ENCODE measurements at places on chromosomes 5 and 9.

GRCh38 chr9:78397045-78397444, 100.1 kb downstream of the PSAT1 start:
- DNase-seq = no peak

DNA sequence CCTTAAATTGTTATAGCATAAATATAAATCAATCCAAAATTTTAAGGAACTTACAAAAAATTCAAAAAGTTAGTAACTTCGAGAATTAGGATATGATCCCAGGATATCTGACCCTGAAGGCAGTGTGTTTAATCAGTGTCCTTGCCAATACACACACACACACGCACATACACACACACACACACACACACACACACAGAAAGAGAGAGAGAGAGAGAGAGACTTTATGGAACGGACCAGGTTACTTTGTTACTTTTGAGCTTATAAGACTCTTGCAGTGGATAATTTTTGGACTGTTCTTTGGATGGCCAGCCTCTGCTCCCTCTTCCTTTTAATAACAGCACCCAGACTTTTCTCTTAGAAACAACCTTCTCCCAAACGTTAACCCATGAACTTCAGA, 322.9 kb downstream of the NFIB start:
- no peak for DNase-seq

- no peak for DNase-seq
These were observed 204.4 kb upstream of the TRIM32 start for GRCh38 chr9:116482740-116483139.

GRCh38 chr5:53323943-53324642, 156.3 kb upstream of the FST start:
- no peak for DNase-seq

- DNase-seq = no peak
These were observed 14.6 kb downstream of the HK3 start for GRCh38 chr5:176884571-176884890.

DNA sequence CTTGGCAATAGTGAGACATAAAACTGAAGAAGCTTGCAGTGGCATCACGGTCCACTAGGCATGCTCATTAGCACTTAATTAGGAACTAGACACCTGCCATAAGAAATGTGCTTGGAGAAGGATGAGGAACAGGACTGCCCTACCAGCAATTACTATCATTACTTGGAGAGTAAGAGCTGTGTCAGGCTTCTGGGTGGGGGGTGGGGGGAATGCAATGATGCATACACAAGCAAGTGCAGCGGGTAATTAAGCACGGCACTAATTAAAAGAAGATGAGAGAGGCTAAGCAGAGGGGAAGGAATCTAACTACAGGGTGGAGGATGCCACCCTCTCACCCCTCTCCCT, 53.1 kb downstream of the TLE1 start:
- DNase-seq = no peak

GRCh38 chr9:138070815-138071214, 193.2 kb downstream of the CACNA1B start:
- no peak for DNase-seq

DNA sequence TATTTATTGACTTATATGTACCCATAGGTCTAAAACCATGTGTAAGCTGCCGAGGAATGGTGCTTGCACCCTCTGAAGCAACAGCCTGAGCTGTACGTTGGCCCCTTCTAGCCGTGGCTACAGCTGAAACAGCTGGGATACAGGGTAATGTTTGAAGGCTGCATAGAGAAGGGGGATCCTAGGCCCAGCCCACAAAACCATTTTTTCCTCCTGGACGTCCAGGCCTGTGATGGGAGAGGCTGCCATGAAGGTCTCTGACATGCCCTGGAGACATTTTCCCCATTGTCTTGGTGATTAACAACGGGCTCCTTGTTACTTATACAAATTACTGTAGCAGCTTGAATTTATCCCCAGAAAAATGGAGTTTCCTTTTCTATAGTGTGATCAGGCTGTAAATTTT, 244.7 kb downstream of the COMMD10 start:
- DNase-seq = no peak

GRCh38 chr9:4661611-4662010, 483 bp upstream of the PLPP6 start:
- DNase-seq = no peak

DNA sequence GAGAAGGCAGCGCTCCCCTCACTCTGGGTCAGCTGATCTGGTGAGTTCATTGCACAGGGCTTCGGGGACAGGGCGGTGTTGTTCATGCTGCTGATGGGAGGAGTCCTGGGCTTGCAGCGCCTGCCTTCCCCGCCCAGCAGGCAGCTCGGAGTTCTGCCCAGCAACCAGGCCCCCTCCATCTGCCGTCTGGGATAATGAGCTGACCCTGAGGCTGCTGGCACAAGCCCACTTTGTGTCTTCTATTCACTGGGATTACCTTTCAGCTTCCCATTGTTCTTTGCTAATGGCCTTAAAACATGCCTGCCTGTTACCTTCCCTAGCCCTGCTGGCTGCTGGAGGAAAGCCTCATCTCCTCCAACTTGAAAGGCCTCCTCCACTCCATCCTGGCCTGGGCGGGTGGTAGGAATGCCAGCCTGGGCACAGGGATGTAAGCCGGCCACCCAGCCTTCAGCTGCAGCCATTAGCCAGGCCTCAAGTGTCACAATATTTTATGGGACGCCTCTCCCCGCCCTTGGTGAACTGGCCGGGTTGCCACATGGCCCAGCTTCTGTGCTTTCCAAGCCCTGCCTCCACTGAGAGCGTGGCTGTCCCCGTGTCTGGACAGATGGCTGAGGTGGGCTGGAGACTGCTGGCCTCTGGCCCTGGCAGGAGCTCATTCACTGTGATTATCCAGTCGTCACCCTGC, 70.4 kb downstream of the GADD45G start:
- peak; percentile 88 for DNase-seq

DNA sequence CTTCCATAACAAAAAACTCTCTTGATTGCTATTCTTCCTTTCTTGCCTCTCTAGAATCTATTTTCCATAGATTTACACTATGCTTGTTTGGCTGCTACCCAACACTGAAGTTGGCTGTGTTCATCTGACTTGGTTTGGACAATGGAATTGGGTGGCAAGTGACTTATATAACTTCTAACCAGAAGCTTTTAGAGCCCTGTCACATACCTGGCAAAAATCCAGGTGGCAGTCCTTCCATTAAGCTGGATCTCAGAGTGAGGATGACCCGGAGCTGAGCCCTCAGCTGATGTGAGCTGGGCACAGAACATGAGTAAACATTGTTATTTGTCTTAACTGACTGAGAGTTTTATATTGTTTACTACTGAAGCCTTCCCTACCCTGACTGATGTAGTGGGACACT, 225.7 kb downstream of the TLR4 start:
- DNase-seq = no peak

- no peak for DNase-seq
These were observed 28.4 kb downstream of the ARHGEF37 start for GRCh38 chr5:149609640-149610219.

GRCh38 chr5:36982146-36982545, 105.6 kb downstream of the NIPBL start:
- DNase-seq = no peak

- DNase-seq = no peak
These were observed 722 bp upstream of the DCP2 start for GRCh38 chr5:112975721-112976431.

- DNase-seq = no peak
These were observed 600 bp downstream of the ERCC6L2 start for GRCh38 chr9:95876138-95876444.

- no peak for DNase-seq
These were observed 122.2 kb downstream of the EGFLAM start for GRCh38 chr5:38380537-38380936.

DNA sequence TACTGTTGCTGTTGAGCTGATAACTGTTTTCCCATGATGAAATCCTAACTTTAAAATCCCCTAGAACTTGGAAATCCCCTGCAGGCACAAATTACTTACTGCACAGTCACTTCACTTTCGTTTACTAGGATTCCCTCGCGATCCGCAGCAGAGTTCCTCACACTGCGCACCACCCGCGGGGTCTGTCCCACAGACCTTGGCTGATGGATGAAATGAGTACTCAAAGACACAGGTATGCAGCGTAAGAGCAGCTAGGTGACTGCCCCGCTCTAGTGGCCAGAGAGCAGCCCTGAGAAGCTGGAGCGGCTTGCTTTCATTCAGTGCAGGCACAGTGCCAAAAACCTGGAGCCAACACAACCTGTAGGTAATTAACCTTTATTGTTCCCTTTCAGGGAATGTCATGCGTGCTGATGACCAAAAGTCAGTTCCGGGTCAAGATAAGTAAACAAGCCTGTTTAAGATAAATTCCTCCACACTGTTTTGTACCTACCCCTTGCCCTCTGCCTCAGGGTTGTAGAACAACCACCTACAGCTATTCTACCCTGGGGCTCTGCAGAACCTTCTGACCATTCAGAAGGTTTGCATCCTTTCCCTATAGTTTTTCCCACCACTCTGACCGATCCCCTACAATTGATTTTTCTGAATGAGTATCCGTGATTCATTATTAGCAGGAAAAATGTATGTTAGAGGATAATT, 191.2 kb downstream of the CDH9 start:
- DNase-seq = no peak

DNA sequence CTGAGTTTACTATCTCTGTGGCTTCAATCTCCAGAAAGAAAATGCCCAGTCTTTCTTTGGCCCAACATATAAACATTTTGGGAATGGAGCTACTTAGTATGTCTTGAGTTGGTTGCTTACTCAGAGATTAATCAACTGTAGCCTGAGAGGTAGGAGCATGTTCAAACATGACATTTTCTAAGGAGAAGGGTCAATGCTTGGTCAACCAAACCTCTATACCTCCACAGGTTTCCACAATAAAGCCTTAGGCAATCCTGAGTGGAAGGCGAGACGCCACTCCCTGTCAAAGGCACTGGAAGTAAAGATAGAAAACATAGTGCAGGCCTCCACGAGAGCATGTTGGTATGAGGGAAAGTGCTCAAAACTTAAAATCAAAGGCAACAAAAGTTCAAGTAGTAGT, 411.4 kb downstream of the KCTD16 start:
- DNase-seq = no peak

GRCh38 chr9:133564451-133565116, 30.1 kb downstream of the ADAMTSL2 start:
- no peak for DNase-seq

DNA sequence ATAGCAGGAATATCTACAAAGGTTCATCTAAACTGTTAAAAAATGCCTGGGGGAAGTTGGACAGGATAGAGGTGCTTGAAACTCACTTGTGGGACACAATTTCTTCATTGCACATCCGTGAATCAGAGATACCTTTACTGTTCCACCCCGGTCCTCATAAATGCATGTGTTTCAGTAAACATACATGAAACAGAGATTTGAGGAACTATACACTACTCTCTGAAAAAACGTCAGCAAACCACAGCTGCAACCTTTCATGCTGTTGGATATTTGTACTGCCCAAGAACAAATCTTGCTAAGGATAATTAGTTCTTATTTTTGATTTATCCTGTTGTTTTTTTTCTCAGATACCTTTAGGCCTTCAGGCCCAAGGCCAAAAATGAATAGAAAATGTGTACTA, 337.3 kb downstream of the KDM4C start:
- no peak for DNase-seq

DNA sequence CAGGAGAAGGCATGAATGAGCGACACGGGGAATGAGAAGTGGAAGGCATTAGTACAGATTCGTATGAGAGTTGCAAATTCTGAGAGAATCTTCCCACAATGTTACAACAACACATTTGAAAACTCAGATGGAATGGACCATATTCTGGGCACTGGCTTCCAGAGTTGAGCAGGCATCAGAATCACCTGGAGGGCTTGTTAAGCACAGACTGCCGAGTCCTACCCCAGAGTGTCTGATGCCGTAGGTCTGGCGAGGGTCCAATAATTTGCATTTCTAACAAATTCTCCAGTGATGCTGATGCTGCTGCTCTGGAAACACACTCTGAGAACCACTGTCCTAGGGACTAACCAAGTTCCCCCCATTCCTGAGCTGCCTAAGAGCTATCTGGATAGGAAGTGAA, 2.9 kb upstream of the TLX3 start:
- no peak for DNase-seq

Data from C1 segment of cervical spinal cord (tissue), 14 donors.